Urinary bladder (tissue), 4 donors: ENCODE measurements at places on chromosomes 12 and 14. TPM values are rescaled to one million over a fixed set of nuclear protein-coding genes. Genes with fewer than 3 reads are reported as not detected.

DNA sequence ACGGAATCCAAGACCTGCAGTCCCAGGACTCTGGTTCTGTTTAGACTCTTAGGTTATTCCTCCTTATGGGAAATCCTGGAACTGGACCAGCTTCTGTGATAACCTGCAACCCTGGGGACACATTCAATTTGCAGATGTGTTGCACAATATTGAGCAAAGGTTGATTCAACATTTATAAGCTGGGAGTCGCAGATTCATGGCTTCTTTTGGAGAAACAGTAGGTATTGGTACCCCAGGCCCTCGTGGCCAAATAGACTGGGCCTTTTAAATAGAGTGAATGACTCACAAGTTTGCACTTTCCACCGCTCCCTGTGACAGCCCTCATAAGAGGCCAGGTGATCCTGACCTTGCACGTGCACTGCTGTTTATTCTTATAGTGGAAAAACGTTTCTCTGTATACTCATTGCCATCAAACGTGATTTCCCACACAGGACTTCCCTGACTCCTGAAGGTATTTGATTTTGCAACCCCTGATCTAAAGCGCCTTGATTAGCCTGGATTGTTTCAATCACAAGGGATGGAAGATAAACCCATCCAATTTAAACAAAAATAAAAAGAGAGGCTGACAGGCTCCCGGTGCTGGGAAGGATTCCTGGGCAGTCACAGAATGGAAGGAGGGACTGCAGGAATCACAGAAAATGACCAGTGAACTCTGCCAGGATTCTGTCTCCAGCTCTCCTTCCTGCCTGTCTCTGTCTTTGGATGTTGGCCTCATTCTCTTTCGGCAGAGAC is 98.0 kb downstream of the VCPKMT start:
- DNase-seq: no peak

- DNase-seq: no peak
These were observed 367.2 kb upstream of the LMO3 start for GRCh38 chr12:16972923-16973770.

- no peak for DNase-seq
These were observed 138.5 kb downstream of the ANO6 start for GRCh38 chr12:45354399-45354798.

DNA sequence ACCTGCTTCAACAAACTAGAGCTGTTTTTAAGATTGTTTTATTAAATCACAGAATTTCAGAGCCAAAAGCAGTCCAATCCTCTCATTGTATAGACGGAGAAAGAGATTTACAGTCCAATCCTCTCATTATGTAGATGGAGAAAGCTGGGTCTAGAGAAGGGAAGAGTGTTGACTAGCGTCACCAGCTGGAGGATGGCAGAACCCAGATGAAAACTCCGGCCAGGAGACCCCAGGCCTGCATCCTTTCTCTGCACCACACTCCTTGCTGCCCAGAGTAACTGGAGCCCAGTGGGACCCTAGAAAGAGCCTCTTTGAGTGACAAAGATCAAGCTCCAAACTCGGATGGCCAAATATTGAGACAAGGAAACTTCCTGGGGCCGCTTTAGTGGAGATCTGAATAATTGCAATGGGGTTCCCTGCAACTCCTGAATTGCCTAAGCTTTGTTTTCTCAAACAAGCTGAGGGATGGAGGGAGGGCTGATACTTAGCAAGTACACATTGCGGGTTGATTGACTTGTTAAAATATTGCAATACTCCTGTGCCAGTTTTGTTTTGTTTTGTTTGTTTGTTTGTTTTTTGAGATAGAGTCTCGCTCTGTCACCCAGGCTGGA is 12.5 kb downstream of the AMDHD1 start:
- no peak for DNase-seq

DNA sequence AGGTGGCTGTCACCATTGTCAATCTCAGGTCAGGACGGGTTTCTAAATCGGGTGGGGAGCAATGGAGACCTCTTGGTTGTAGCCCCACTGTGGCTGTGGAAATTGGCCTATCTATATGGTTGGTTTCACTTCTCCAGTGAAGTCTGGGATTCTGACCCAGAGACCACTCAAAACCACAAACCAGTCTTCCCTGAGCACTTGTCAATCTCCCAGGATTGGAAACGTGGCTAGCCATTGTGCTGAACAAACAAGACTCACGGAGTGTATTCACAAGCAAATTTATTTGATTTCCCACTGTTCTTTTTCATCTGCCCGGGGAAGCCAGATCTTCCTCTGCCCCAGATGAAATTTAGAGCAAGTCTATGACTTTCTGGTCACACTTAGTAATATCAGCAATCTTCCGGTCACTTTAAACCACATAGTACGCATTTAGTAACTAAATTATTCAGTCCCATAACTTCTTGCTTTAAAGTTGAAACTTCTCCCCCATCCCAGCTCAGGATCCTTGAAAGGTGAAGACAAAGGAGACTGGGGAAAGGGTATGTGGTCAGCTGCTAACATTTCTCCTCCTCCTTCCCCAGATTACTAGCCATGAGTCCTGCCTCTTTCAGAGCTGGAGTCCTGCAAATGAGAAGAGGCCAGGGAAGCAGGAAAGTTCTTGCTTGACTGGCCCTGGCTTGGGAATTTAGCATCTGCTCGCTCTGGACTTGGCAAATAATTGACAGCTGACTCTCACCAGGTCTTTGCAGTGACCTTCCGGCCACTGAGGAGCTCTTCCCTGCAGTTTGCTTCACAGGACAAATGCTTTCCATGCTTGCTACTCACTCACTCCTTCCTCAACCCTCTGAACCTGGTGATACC is 123.2 kb upstream of the MAX start:
- no peak for DNase-seq

SERPINA12 gene
- not detected for total RNA-seq

DNA sequence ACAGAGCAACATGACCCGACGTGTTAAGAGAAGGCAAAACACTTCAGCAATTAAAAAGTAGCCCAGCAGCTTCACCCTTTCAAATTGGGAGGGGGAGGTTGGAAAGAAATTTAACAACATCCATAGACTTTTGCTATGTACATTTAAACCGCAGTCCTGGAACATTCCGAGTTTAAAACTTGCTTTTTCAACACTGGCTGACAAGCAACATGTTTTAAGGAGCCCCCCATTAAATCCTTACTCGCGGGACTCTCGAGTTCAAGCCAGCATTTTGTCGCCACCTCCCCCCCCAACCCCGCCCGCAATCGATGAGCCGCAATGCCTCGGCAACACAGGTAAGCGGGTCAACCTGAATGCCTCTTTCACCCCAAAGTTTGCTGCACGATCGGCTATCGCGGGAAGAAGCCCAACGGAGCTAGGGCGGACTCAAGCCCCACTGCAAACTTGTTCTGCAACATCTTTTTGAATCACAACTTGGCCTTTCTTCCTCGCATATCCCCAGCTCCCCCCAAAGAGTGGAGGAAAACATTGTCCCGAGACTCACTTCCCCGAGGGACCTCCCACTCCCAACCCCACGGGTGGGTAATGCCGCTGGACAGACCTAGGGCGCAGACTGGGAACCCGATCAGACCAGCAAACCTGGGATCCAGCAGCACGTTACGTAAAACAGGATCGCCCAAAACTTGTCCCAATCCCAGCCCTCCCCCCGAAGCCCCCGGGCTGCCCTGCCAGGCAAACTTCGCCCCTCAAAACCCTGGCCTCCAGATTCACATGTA is 777 bp downstream of the ZFP36L1 start:
- no peak for DNase-seq

- no peak for DNase-seq
These were observed 25.9 kb downstream of the CMKLR1 start for GRCh38 chr12:108313241-108313605.

DNA sequence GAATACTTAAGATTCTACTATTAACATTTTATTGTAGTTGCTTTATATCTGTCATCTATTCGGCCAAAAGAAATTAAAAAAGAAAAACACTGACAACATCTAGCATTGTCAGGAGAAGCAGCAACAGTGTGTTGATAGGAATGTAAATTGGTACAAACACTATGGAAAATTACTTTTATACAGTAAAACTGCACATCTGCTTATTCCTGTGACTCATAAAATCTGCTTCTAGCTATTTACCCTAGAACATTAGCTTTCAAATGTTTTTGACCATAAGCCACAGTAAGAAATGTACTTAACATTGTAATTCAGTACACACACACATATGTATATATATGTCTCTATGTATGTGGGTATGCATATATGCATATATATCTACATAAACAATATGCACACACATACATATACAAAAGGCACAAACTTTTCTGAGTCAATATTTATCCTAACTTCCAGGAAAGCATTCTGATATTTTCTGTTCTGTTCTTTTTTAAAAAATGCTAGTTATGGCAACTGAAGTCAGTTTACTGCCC is 278.9 kb upstream of the GARIN2 start:
- no peak for DNase-seq

CFAP251 gene
- 3.0 TPM for total RNA-seq

BCL11B gene
- 1.3 TPM for total RNA-seq

CPM gene
- 24.6 TPM for total RNA-seq
